Stimulated activated CD8-positive, alpha-beta memory T cell treated with anti-CD3 and anti-CD28 coated beads, Interleukin-7, amount 100 ng/mL, for 1 hour (primary cell): ENCODE measurements at places on chromosomes 6 and 20.
A peak's percentile ranks its signal among the peaks of the same experiment; 100 is the strongest.

- no peak for DNase-seq
Observed at GRCh38 chr6:147983581-147984366, 358.9 kb upstream of the SASH1 start.

- DNase-seq = no peak
Observed at GRCh38 chr6:112780498-112781096, 433.5 kb downstream of the RFPL4B start.

DNA sequence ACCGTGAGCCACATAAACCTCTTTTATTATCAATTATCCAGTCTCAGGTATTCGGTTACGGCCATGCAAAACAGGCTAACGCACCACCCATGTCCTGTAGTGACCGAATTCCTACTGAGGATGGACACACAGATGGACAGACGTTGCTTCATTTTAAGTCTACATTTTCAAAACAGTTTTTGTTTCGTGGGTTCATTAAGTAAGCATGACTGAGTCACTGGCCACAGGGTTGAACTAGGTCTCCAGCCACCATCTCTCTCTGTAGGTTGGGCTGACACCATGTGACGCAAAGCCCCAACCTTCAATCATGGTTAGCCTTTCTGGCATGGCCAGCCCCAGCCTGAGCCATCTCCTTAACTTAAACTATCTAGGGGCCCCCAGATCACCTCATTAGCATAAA, 110.0 kb upstream of the SLC22A23 start:
- DNase-seq = no peak

DNA sequence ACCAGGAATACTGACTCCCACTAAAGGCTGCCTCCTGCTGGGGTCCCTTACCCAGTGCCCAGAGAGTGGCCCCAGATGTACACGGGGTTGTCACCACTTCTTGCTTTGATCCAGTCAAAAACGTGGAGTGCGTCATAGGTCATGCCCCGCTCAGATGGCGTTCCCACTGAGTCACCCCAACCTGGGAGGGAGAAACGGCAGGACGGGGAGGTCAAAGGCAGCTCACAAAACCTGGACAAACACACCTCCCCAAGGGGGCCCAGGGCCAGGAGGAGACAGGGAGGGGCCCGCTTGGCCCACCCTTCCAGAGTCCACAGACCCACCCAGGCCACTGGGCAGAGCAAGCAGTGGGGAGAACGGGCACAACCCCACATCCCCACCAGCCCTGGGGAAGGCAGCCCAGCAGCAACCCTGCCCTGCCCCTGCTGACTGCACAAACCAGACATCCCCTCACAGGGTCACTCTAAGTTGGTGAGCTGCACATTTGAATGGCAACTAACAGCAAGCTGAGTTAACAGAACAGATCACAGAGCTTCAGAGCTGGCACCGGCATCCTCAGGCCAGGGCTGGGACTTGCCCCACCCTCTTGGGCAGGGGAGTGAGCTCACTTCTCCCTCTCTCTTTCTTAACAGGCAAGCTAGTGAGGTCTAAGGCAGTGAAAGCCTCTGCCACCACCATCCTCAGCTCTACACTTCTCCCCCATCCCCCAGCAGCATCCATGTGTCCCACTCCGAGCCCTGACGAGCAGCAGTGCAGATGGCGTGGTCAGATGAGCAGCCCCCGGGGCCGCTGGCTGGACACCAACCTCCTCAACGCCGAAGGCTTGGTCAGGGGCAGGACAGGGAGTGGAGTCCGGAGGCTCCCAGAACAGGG, 61.7 kb downstream of the PYGB start:
- no peak for DNase-seq

GRCh38 chr6:159259441-159260125, 90.4 kb downstream of the FNDC1 start:
- no peak for DNase-seq

GRCh38 chr6:126064748-126065401, 78.5 kb downstream of the TRMT11 start:
- DNase-seq = no peak

DNA sequence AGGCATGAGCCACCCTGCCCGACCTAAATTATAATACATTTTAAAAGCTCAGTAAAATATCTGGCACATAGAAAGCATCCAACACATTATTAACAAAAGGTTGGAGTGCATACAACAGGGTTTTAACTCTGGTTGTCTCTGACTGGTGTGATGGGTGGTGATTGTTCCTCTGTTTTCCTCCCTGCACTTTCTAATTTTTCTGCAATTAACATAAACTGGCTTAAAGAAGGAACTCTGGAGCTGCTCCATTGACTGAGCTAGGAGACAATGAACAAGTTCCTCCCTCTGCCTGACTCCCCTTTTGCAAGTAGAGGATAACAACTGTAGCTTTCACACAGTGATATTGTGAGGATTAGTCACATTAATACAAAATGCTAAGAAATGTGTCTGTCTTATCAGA, 48.5 kb upstream of the SIRPG start:
- no peak for DNase-seq

GRCh38 chr20:35015863-35016193, 60.2 kb downstream of the MYH7B start:
- DNase-seq = no peak

GRCh38 chr6:20362623-20363022, 39.1 kb upstream of the E2F3 start:
- no peak for DNase-seq

- no peak for DNase-seq
Observed at GRCh38 chr6:44631968-44632367, 244.5 kb downstream of the CDC5L start.

GRCh38 chr6:7523922-7524321, 17.5 kb upstream of the DSP start:
- no peak for DNase-seq

- no peak for DNase-seq
Observed at GRCh38 chr20:44691424-44692423, 23.4 kb upstream of the CCN5 start.

DNA sequence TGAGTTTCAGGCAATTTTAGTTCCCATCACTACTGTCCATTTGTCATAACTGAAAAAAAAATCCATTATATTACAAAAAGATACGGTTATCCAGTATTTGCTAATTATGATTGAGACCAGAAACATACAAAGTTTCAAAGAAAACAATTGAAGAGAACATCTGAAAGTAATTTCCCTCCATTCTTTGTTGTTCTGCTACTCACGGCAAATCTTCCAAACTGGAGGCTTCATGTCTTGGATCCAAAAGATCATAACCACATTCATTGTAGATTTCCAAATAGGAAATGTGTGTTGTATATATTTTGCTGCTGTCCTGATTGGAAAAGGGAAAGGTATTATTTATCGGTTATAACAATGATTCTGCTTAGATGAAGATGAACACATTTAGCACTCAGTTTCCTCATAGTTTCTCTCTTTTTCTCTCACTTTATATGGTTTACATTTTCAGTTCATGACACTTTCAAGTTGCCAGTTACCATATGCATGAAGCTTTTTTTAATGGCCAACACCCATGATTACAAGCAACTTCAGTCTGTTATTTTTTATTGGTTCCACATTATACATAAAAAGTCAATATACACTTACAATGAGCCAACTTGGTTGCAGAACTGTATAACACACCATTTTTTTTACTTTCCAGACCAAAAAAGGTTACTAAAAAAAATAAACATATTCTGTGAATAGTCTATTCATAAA, 90.4 kb downstream of the KIF6 start:
- DNase-seq = no peak

DNA sequence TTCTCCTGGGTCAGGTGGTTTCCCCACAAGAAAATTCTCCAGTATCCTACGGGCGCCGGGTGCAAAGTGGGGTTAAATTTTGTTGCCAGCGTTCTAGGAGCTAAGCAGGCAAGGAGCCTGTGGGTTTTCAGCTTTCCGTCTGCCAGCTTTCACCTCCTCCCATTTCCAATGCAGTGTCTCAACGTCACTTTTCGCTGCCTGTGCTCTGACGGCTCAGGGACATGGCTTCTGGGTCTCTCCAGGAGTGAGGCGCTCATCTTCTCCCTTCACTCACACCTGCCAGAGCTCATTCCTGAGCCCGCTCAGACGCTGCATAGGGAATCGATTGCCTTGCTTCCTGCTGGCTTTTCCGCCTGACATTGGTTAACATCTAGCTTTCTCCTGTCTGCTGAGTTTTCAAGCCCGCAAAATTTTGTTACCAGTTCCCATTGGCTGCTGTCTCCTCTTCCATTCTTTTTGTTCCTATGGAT, 7.3 kb upstream of the NAA20 start:
- no peak for DNase-seq

GRCh38 chr6:83071023-83071422, 3.6 kb downstream of the DOP1A start:
- DNase-seq = no peak

GRCh38 chr20:58813369-58813768, 37.3 kb downstream of the GNAS-AS1 start:
- DNase-seq = no peak

DNA sequence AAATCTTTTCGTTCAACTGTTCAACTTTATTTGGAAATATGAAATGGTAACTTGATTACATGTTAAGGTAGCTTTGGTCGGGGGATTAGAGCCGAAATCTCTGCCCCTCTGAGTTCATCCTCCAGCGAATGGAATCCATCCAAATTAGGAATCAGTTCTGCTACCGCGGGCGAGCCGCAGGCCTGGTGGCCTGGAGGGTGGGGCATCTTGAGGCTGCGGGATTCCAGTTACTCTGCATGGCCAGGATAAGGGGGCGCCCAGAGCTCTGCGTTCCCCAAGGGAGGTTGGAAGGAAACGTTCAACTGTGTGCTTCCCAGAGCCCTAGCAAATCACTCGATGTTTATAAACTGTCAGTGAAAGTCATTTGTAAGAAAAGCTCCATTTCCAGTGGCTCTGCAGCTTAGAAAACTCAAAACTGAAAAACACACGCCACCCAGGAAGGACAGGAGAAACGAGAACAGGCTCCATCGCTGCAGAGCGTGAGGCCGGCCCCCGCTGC, 262.2 kb downstream of the TAF4 start:
- DNase-seq = no peak

DNA sequence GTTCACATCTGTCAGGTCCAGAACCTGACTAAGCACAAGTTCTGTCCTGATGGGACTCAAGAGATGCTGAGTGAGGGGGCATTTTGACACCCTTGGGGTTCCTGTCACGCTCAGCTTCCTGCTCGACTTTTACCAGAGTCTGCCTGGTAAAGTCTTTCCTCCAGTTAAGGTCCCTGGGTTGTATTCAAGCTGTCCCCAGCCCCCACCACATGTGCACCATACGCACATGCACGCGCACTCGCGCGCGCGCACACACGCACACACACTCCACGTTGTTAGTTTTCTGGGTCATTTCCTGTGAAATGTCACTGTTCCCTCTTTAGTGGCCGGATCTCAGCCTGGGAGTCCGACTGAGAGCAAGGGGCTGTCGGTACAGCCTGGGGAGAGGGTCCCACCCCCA, 166.1 kb downstream of the GMPR start:
- DNase-seq = no peak

DNA sequence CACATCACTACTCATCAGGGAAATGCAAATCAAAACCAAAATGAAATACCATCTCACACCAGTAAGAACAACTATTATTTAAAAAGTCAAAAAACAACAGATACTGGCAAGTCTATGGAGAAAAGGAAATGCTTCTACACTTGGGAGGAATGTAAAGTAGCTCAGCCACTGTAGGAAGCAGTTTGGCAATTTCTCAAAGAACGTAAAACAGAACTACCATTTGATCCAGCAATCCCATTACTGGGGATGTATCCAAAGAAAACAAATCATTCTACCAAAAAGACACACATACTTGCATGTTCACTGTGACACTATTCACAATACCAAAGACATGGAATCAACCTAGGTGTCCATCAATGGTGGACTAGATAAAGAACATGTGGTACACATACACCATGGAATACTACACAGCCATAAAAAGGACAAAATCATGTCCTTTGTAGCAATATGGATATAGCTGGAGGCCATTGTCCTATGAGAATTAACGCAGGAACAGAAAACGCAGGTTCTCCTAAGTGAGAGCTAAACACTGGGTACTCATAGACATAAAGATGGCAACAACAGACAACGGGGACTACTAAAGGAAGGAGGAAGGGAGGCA, 260.4 kb downstream of the RNGTT start:
- DNase-seq = no peak

DNA sequence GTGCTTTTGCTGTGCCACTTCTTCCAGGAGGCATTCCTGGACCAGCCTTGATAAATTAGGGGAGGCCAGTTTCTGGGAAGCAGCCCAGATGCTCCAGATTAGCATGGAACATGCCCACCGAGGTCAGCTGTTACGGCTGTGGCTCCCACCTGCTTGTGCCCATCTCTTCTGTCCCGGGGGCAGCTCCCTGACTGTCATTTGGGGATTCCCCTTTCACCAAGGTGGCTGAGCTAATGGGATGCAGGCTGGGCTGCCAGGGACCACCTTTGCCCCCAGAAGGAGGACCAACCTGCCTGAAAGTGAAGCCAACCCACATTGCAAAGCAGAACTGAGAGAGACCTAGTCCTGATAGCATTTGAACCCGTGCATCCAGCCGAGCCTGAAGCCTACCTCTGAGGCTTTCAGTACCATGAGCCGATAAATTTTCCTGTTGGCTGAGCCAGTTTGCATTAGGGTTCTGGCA, 85.3 kb downstream of the PTPN1 start:
- no peak for DNase-seq

DNA sequence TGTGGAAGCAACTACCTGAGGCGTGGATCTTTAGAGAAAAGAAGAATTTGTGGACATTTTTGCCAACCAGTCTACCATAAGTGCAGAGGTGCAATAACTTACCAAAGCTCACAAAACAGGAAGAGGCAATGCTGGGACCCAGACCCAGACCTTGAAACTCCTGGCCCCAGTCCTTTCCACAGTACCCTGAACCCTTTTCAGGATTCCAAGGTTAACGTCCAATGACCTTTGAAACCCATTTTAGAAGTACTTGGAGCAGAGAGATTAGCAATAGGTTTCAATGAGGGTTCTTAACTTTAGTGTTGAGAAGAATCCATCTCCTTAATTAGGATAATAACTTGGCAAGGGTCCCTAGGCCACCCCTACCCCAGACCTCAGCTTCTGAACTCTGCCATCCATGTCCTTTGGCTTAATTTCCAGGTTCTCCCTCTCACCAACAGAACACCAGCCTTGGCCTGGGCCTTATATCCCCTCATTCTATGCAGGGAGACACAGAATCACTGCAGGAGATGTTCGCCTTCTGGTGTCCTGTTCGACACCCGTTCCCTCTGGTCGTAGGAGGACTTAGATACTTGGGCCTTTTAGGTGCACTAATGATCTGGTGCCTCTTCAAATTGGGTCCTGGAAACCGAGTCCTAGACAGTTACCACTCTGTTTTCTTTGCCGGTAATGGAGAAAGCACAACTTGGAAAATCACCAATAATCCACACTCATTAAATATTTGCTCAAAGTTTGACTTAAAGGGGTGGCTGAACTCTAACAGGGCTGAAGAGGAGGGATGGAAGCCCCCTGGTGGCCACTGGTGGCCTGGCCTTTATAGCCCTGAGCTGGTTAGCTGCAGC, 40.6 kb downstream of the ISM1 start:
- peak; percentile 8 for DNase-seq

- no peak for DNase-seq
Observed at GRCh38 chr6:106417572-106418147, 57.1 kb downstream of the CRYBG1 start.
